ENCODE measurements at places on chromosomes 6 and 20. TPM values are rescaled to one million over a fixed set of nuclear protein-coding genes. Genes with fewer than 3 reads are reported as not detected.
A peak's percentile ranks its signal among the peaks of the same experiment; 100 is the strongest.

FHL5 gene
- total RNA-seq: not detected

DNA sequence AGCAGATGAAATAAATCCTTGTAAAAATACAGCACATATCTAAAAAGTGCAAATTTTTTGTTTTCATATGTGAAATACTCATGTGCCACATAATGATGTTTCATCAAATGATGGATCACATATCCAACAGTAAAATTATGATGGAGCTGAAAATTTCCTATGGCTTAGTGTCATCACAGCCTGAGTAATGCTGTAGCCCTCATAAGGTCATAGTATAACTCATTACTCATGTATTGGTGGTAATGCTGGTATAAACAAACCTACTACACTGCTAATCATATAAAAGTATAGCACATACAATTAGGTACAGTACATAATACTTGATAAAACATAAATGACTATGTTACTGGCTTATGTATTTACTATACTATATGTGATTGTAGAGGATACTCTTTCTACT lies 12.9 kb downstream of the TSPYL1 start:
- no peak overlapping the region for H3K4me3 ChIP-seq
- no peaks in the 10 kb centered on the region for H3K27me3 ChIP-seq
- peaks cover 6% of the 10 kb centered on the region for H3K4me1 ChIP-seq
- no peak for DNase-seq
- no peak overlapping the region for H3K27ac ChIP-seq

AVP gene
- total RNA-seq: not detected

DNA sequence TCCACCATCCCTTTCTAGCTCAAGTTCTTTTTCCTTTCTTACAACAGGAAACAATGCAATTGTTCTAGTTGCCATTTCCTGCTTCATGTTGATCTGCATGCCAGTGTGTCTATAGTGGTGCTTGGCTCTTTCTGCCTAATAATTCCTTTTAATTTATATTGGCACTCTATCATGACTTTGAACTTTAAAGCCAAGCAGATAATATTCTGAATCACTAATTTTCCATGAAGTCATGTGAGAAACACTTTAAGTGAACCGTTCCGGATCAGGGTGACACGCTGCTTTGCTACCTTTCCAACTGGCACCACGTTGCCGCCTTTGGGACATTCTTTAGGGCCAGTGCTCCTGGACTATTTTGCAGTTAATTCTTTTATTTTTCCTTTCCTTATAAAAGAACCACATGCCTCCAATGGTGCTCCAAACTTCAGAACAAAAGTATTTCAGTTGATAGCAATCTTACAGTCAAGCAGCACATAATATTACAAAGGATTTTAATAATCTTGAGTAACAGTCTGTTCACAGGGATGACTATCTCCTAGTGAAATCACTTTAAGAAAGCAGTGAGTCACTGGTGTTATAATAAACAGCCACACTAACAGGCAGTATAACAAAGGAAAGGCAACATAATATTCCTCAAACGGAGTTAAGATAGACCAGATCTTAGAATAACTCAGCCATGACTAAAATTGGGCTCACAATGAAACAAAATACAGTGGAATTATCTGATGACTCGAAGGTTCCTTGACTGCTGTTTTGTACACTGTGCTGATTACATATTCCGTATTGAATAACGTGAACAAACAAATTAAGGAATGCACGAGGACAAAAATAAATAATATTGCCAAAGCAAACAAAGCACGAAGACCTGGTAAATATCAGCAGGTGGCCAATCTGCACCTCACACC lies 19.0 kb upstream of the BLOC1S5 start:
- no peak overlapping the region for H3K4me3 ChIP-seq
- peak; percentile 92 for DNase-seq
- peak overlapping the region; percentile 72 for H3K27ac ChIP-seq
- H3K4me1 ChIP-seq: peaks cover 64% of the 10 kb centered on the region
- no peaks in the 10 kb centered on the region for H3K27me3 ChIP-seq

TMC2 gene
- total RNA-seq: not detected

DNA sequence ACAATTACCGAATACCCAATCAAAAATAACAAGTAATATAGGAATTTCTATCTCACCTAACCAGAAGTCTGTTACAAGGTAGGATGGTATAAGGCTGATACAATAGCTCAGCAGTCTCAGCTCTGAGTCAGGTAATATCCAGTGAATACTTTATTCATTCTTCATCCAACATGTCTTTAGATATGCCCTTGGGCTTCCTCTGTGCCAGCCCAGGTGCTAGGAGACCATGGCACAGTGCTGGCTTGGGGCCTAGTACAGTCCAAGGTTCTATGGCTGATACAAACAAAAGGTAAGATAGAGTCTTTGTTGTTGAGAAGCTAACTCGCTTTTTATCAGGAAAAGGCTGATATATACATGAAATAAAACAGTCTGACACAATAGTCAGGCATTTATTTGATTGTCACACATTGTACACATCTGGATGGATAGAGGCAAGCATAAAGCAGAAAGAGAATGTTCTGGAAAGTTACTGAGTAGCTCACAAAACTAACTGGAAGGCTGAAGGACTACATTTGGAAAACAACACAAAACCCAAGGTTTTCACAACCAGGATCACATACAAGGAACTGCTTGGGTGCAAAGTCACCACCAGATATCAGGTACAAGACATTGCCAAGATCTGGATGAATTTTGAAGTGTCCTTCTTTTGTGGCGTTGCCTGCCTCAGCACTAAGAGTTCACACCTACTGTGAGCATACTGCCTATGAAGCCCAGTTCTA lies 110.4 kb upstream of the SCAF8 start:
- no peak overlapping the region for H3K27ac ChIP-seq
- H3K36me3 ChIP-seq: no peaks in the 10 kb centered on the region
- H3K4me3 ChIP-seq: no peak overlapping the region
- no peaks in the 10 kb centered on the region for H3K27me3 ChIP-seq
- no peaks in the 10 kb centered on the region for H3K4me1 ChIP-seq
- DNase-seq: no peak

CLDN20 gene
- total RNA-seq: not detected

SLC4A11 gene
- total RNA-seq: 46.1 TPM

DNA sequence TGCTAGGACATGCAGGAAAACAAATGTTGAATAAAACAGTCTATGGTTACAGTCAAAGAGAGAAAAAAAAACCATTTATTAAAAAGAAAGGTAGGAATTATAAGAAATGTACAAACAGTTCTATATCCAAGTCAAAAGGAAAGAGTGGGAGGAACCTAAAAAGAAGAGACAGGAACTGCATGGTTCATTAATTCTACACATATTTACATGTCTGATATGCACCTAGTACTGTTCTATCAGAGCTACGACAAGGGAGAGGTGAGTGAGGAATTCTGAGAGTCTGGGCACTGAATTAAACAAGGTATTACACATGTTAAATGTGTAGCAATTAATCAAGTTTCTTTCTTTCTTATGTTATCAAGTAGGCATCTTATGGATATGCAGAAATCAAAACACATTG lies 41.9 kb downstream of the SYCP2 start:
- no peak overlapping the region for H3K27ac ChIP-seq
- DNase-seq: no peak
- H3K27me3 ChIP-seq: no peaks in the 10 kb centered on the region
- H3K4me1 ChIP-seq: no peaks in the 10 kb centered on the region
- H3K36me3 ChIP-seq: no peaks in the 10 kb centered on the region

DNA sequence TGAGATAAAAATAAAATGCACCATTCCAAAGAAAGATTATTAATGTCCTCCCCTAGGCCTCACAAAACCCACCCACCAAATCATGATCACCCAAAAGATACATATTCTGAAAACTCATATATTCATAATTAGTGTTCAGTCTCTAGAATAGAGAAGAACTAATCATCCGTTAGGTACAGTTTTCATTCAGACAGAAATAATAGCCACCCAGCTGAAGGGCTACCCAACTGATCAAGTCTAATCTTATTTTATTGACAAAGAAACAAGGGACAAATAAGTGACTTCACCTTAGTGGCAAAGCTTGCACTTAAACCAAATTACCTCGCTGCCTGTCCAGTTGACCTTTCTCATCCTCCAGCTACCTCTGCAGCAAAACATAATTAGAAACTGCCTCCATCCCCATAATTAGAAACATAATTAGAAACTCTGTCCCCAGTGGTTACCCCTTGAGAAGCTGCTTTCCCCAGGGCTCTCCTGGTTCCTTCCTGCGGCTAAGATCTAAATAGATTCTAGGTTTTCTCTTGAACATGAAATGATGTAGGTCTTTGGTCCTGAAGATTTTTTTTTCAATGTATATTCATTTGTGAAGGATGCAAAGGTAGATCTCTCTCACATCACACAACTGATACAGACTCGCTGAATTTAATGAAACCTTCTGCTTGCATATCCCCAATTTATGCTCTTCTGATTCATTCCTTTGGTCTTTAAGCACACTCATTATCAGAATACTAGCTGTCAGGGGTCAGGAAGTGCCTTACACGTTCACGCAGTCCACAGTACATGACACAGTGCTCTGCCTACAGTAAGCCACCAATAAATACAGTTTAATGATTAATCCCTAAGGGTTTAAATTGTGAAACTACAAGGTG lies 46.3 kb downstream of the HBS1L start:
- no peak overlapping the region for H3K27ac ChIP-seq
- no peaks in the 10 kb centered on the region for H3K27me3 ChIP-seq
- DNase-seq: no peak
- H3K36me3 ChIP-seq: no peaks in the 10 kb centered on the region
- H3K4me1 ChIP-seq: no peaks in the 10 kb centered on the region

DNA sequence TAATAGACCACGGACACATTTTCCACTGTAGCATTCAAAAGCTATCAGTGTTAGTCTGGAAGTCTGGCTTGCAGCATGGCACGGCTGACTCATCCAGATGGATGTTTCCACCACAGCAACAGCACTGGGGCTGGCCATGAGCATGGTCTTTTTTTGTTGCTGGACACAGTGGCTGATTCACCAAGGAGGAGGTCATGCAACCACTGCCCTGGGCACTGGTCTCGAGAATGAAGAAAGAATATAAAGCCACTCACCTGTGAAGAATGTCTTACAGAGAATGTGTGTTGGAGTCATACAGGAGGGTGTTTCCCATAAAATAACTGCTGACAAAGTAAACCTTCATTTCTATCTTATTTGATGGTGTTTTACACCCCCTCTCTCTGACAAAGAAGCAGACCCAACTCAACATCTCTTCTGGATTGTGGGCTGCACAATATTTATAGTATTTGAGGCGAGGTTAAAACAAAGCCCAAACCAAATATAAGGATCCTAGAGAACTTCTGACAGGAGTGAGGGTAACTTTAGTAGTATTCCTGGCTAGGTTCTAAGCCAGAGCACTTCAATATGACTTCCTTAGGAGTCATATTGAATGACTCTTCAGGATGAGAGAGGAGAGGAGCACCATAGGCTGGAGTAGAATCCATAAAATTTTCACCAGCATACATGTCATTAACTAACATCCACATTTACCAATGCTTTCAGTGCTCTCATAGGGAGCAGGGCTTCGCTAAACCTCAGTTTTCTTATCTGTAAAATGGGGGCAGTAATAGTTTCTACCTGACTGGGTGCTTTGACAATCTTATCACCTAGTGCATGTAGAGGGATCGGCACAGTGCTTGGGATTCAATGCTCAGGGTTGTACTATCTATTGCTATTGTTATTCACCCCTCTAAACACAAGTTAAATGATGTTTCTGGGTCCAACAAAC lies 121.4 kb downstream of the KIF13A start:
- no peaks in the 10 kb centered on the region for H3K27me3 ChIP-seq
- DNase-seq: peak; percentile 99
- H3K4me3 ChIP-seq: peak overlapping the region; percentile 24
- peak overlapping the region; percentile 94 for H3K27ac ChIP-seq

GRCh38 chr20:60541991-60542390 lies 583.8 kb downstream of the CDH26 start:
- no peak overlapping the region for H3K27ac ChIP-seq
- DNase-seq: no peak
- no peaks in the 10 kb centered on the region for H3K36me3 ChIP-seq
- H3K4me3 ChIP-seq: no peak overlapping the region
- H3K27me3 ChIP-seq: no peaks in the 10 kb centered on the region

USP49 gene
- 10.9 TPM for total RNA-seq

DNA sequence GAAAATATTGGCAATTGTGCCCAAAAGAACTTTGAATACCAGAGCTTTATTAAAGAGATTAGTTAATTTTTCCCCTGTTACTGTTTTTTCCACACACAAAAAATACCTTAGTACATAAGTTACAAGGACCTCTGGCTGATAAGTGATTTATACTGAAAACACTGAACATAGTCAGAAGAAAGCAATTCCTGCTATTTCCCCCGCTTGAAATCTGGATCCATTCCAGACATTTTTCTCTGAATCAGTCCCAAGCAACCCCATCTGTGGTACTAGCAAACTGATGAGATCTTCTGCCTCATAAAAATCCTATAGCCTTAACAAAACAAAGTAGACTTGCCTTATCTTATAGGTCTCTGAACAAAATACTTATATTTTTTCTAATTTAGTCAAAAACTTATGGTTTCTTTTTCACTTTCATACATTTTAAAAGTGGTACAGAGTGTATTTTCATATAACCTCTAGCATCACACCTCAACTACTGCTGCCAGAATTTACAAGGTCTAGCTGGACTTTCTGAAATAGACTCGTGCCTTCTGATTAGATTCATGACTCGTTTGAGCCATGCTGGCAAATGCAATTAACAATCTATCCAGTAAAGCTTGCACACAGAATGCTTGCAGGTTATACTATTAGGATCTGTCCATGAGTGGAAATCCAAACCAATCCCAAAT lies 111.9 kb downstream of the TBX18 start:
- no peak overlapping the region for H3K27ac ChIP-seq
- DNase-seq: peak; percentile 68
- H3K36me3 ChIP-seq: no peaks in the 10 kb centered on the region
- no peaks in the 10 kb centered on the region for H3K27me3 ChIP-seq
- H3K4me3 ChIP-seq: no peak overlapping the region
- H3K4me1 ChIP-seq: peaks cover 14% of the 10 kb centered on the region

GRCh38 chr20:24670341-24670872 lies 201.0 kb downstream of the SYNDIG1 start:
- no peaks in the 10 kb centered on the region for H3K27me3 ChIP-seq
- peaks cover 30% of the 10 kb centered on the region for H3K4me1 ChIP-seq
- no peak overlapping the region for H3K4me3 ChIP-seq
- DNase-seq: no peak
- H3K36me3 ChIP-seq: no peaks in the 10 kb centered on the region

GRCh38 chr6:161963634-161964234 lies 689.9 kb upstream of the AGPAT4 start:
- DNase-seq: no peak
- no peak overlapping the region for H3K27ac ChIP-seq
- no peaks in the 10 kb centered on the region for H3K36me3 ChIP-seq
- H3K4me1 ChIP-seq: no peaks in the 10 kb centered on the region
- no peak overlapping the region for H3K4me3 ChIP-seq
- peaks cover 40% of the 10 kb centered on the region for H3K27me3 ChIP-seq

- H3K36me3 ChIP-seq: no peaks in the 10 kb centered on the region
- DNase-seq: no peak
- no peaks in the 10 kb centered on the region for H3K4me1 ChIP-seq
- H3K27me3 ChIP-seq: peaks cover 94% of the 10 kb centered on the region
- no peak within 1 kb of the TSS for H3K4me3 ChIP-seq
- no peak within 1 kb of the TSS for H3K27ac ChIP-seq
These were observed at the start of gene KCNQ2 for GRCh38 chr20:63471981-63472831. Gene KCNQ2 (minus strand): TSS chr20:63472655. CDS start chr20:63472463, 192 bp downstream.

All from PC-9 (cell line).